Mucosa of descending colon (tissue), 3 donors: ENCODE measurements at places on chromosomes 6 and 20.

DNA sequence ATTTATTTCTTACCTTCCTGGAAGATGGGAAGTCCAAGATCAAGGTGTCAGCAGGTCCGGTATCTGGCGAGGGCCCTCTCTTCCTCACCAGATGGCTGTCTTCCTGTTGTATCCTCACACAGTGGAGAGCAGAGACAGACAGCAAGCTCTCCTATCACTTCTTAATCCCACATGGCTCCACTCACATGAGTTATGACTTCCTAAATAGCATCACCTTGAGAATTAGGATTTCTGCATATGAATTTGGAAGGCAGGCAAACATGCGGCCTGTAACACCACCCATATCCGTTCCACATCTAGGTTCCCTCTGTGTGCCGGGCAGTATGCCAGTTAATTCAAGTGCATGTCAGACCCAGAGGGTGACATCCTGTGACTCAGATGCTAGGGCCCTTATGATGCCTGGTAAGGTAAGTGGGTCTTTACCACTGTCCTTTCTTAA, 2.1 kb downstream of the RAET1E start:
- no peak for DNase-seq

GRCh38 chr20:10591946-10592521, 81.8 kb downstream of the JAG1 start:
- DNase-seq, result no peak

DNA sequence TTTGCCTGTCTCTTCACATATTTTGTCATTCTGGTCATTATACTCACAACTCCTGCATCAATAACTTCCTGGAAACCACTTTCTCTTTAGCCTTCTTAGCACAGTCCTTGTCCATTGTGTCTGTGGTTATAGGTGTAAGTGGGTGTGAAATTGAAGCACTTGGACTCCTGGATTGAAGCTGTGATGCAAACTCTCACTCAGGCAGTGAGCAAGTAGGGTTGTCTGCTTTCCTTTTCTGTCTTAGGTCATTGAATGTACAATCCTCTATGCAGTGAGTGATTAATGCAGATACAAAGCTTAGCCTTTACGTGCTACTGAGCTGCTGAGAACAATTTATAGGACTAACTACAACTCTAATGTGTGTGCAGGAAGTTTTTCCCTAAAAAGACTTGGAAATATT, 54.8 kb downstream of the ADGRB3 start:
- no peak for DNase-seq

DNA sequence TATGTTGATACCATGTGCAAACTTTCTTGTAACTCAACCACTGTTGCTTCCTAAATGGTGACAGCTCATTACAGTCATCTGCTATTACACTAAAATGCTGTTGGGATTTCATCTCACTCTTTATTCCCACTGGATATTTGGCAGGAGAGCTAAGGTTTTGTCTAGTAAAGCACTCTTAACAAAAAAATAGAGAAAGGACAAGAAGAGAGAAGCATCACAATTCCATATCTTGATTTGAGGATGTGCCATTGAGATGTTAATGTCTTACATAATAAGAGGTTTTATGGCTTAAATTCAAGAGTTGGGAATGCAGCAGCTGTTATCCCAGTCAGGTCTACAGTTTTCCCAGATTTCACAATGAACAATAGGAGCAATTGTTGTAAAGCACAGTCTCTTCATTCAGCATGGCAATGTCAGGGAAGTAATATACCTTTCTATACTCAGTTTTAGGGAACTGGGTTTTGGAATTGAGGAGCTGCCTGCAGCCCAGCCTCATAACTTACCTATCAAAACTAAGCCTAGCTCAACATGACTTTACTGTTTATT, 134.9 kb downstream of the ISM1 start:
- DNase-seq, result no peak

GRCh38 chr6:11367638-11368199, 135.3 kb upstream of the NEDD9 start:
- no peak for DNase-seq

DNA sequence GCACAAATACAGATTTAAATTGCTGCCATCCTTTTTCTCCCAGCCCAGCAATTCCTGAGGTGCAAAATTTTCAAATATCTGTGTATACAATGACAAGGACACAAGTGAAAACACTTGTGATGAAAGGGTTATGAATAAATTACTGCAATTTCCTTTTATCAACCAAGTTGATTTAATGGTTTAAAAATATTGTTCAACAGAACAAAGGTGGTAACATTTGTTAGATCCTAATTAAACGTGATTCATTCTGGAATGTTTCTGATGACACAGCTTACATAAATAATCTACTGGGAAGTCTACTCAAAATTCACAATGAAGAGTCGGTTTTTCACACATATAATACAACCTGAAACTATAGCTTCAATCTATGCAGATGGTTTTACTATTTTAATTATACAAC, 17.1 kb downstream of the B4GALT5 start:
- DNase-seq, result no peak
